ENCODE measurements at places on chromosomes 2 and 18.

GRCh38 chr2:119064567-119064966 is 94.0 kb downstream of the C1QL2 start:
- no peak for DNase-seq

DNA sequence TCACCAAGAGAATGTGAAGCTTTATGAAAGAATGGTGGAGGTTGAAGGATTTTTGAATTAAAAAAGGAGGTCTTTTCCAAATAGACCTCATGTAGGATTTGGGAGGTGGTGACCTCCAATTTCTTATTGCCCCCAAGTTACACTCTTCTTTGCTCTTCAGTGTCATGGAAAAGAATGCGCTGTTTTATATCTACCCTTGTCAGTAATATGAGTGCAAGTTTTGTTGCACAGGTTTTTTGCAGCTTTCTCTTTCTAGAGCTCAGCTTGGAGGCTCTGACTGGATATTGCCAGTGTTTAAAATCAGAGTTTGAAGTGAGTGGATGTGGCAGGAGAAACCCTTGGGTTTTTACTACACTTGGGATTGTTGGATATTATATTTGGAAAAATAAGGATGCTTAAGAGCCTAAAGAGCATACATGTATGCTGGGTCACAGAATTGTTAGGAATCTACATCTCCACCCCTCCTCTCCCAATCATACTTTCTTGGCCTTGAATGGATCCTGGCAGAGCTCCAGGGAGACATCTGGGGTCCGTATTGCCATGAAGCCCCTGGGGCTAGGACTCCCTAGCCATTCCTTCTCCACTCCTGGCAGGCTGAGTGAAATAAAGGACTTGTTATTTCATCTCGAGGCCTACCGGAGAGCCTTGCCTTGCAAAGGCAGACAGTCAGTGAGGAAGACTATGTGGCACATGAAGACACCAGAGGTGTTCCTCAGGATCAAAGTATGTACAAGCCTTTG is 43.8 kb downstream of the APOB start:
- DNase-seq = no peak

- no peak for DNase-seq
Measured at GRCh38 chr2:15173501-15173900, 387.6 kb downstream of the NBAS start.

- no peak for DNase-seq
Measured at GRCh38 chr2:154995361-154995760, 296.9 kb downstream of the KCNJ3 start.

DNA sequence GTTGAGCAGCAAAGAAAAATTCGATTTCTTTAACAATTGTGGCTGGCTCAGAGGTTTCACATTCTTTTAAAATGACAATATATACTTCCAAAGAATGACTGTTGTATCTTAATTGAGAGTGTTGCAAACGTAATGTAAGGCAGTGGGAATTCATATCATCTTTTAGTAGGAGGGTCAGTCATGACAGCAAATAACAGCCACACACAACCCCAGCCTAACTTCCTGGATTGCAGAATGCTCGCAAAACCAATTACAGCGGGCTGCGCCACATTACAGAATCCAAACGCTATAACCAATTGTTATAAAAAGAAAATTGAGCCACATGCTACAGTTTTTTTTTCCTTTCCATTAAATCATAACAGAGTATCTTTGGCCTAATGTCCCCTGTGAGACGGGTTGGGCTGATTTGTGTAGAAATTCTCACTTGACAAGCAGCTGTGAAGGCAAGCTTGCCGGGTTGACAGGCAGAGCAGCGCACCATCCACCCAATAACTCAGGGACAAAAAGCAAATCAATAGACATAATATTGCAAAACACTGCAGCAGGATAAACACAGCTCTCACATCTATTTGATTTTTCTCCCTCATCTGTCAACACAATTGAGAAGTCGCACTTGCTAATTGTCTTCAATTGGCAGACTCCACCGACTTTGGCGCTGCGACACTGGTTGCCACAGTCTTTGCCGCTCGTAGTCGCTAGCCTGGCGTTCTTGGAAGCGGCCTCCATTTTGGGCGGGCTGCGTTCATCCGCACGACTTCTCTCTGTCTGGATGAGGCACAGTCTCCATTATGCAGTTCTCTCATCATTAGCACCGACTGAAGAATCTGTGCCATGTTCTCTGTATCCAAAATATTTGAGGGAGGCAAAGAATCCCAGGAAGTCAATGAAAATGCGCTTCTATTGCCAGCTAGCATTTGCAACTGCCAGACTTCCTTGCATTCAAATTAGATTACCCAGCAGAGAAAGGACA is 95.0 kb upstream of the CCDC68 start:
- DNase-seq = no peak

- DNase-seq = no peak
Measured at GRCh38 chr2:74201596-74201995, 3.2 kb downstream of the MTHFD2 start.

DNA sequence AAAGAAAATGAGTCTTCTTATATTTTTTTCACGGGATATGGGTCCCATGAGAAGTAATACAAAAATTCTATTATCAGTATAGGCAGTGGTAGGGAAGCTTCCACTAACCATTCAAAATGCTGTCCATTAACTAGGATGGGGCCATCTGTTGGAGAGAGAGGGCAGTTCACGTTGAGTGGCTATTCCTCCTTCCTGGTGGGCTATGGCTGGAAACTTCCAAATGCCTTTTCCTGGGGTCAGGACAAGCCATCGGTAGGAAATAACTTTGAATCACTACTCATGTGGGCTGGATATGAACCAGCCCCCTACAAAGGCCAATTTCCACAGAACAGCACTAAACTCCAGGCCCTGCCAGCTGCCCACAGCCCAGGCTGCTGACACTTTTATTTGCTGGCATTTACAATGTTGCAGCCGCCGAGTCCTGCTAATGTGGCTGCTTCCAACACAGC is 156.1 kb upstream of the HNRNPA3 start:
- no peak for DNase-seq

DNA sequence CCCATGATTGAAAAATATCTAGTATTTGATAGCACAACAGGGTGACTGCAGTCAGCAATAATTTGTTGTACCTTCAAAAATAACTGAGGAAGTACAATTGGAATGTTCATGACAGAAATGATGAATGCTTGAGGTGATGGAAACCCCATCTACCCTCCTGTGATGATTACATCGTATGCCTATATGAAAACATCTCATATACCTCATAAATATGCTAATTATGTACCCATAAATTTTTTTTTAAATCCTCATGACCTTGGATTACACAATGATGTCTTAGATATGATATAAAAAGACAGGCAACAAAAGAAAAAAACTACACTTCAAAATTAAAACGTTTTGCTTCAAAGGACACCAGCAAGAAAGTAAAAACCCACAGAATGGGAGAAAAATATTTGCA is 1.4 kb upstream of the POLR1B start:
- no peak for DNase-seq

DNA sequence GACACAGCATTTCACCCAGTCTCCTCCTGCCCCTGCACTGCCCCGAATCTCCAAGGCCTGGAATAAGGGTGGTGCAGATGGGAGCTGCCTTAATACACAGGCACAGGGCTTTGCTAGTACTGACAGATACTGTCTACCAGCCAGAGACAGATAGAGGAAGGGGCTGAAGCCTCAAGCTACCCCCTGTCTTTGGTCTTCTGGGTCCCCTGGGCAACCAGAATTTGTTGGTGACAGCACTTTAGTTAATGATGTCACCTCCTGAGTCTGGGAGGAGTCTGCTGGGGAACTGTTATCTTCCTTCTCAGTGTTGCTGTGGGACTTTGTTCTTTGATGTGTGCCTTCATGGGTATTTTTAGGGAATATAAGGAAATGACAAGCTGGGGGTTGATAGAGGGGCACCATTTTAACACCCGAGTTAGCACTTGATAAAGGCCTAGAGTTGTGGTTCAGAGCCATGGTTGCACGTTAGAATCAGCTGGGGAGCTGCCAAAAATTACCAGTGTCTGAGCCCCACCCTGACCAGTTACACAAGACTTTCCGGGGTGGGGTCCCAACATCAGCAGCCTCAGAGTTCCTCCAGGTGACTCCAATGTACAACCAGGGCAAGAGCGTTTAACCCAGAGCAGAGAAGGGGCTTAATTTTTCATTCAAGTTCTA is 136.8 kb downstream of the SMAD7 start:
- DNase-seq = peak; percentile 45

DNA sequence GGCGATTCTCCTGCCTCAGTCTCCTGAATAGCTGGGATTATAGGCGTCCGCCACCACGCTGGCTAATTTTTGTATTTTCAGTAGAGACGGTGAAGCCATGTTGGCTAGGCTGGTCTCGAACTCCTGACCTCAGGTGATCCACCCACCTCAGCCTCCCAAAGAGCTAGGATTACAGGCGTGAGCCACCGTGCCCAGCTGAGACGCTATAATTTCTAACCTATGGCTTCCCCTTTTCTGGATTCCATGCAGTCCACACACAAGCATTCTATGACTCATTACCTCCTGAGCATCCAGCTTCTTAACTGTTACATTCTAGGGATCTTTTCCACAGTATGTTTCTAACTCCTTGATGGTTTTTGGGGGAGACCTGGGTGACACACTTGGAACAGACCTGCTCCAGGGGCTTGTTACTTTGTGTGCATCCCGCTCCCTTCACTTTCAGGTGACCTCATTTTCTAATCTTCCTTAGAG is 11.8 kb upstream of the KCMF1 start:
- DNase-seq = no peak

- no peak for DNase-seq
Measured at GRCh38 chr2:97871096-97871780, 124.5 kb downstream of the TMEM131 start.

DNA sequence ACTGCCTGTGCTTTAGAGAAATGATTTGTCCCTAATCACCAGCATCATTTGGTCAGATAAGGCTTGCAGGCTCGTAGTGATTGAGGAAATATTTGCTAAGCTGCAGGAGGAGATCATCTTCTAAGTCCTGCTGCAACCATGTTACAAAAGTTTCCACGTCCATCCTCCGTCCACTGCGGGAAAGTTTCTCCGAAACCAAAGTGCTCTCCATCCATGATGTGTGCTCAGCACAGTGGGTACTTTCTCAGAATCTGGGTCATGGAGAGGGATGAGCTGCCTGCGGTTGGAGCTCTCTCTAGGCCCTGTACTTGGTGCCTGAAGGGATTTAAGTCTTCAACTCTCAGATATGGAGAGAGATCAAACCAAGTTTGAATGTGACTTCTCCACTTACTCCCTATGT is 39.3 kb downstream of the IL1RL2 start:
- DNase-seq = no peak

- DNase-seq = no peak
Measured at GRCh38 chr2:65943099-65943786, 491.7 kb upstream of the MEIS1 start.

GRCh38 chr2:15638720-15639119 is 47.1 kb downstream of the DDX1 start:
- no peak for DNase-seq

- no peak for DNase-seq
Measured at GRCh38 chr18:73896685-73897084, 250.9 kb downstream of the FBXO15 start.

- no peak for DNase-seq
Measured at GRCh38 chr2:230691005-230691647, 21.5 kb upstream of the CAB39 start.

DNA sequence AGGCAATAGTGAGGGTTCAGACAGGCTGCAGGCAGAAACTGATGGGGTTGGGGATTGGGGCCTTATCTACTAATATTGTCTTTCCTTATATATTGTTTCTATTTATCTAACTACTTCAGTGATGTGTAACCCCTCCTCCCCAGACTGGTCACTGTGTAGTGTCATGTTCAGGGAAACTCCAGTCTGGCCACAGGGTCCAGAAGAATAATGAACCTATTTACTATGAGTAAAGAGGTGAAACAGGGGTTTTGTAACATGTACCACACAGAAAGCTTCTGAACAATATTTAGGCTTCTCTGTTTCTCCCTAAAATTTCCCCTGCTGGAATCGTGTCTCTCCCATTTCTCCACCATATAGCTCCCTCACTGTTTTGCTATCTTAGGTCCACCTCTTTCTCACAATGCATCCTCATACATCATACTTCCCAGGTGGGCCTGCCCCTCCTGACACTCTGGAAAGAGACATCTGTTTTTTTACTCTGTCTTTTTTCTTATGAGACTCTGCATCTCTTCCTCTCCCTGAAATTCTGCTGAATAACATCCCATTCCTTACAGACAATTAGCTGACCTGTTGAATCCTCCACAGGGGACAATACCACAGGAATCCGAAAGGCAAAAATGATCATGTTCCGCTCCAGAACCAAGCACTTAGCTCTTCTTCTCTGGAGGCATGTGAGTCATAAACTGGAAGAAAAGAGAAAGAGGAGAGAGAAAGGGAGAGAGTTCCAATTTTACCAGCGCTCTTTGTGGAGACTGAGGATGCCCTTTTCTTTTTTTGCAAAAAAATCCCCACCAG is 154.8 kb downstream of the ZEB2 start:
- no peak for DNase-seq

- DNase-seq = no peak
Measured at GRCh38 chr2:138217975-138218374, 253.7 kb downstream of the HNMT start.

DNA sequence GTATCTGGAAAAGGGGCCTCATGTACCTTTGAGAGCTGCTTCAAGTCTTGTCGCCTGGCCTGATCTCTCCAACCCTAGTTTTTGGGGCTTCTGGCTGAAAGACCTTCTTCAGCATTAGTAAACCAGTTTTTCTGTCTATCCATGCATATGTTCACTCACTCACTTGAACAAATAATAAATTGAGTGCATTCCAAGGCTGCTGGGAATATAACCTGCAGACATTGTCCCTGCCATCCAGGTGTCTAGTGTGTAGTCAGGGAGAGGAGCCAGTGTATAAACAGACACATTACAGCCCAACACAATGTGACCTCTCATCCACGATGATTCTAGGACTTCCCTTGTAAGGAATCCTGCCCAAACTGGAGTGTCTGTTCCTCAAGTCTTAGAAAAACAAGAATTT is 262.1 kb downstream of the PRKCE start:
- DNase-seq = no peak

DNA sequence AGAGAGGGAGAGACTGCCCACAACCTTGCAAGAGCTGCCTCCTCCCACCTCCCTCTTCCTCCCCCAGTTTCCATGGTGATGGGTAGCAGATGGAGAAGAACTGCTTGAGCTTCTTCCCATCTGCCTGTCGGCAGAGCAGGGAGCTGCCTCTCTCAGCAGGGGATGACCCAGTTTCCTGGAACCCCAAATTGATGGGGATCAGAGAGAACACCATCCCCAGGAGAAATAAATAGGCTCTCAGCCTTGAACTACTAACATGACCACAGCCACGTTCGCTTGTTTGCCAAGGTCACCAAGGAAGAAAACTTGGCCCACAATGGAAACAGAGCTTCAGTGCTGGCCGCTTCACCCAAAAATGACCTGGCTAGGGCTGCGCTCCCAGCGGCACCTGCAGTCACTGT is 82.2 kb downstream of the ADD2 start:
- no peak for DNase-seq

- DNase-seq = no peak
Measured at GRCh38 chr2:144675731-144676130, 155.8 kb upstream of the ZEB2 start.
